CD4-positive, alpha-beta T cell (primary cell): ENCODE measurements at places on chromosomes 3 and 15.

DNA sequence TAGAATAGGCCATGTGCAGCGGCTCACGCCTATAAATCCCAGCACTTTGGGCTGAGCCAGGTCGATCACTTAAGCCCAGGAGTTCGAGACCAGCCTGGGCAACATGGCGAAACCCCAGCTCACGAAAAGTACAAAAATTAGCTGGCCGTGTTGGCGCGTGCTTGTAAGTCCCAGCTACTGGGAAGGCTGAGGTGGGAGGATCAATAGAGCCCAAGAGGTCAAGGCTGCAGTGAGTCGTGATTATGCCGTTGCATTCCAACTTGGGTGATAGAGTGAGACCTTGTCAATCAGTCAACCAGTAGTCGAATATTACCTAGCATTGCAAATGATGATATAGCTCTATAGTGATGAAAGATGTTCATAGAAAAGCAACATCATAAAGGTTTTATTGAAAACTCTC is 51.9 kb downstream of the USP8 start:
- DNase-seq, result no peak

- DNase-seq, result no peak
These were observed 16.5 kb upstream of the PAQR5 start for GRCh38 chr15:69282104-69282743.

- no peak for DNase-seq
These were observed 51.1 kb downstream of the ZIC4 start for GRCh38 chr3:147355084-147355752.

DNA sequence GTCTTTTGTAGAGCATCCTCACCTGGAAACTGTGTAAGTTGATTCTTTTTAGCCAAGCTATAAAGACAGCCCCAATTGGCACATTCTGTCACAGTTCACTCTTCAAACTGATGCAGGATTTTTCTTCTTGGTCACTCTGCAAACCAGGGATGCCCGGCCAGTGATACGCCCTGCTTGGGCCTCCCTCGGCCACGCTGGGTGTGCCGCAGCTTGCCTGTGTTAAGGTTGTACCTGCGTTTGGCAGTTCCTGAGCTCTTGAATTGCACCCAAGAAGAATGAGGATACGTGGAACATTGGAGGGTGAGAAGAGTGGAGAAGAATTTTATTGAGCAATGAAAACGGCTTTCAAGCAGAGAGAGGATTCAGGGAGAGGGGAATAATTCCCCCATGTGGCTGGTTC is 49.9 kb downstream of the PSMD6 start:
- DNase-seq, result no peak

GRCh38 chr3:47365213-47366153 is 15.3 kb upstream of the PTPN23 start:
- DNase-seq, result no peak

DNA sequence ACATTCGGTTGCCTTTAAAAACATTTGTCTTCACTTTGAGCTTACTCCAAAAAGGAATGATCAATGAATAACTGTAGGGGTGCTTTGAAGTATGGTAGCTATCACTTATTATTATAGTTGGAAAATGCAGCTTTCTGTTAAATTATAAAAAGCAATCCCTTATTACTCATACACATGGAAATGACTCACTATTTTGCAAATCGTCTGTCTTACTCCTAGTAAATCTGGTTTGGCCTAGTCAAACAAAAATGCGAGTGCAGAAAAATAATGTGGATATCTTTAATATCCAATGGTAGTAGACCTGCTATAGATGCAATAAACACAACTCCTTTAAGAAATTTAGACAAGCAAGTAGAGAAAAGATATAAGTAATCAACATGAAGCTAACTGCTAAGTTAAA is 112.5 kb downstream of the ZIC1 start:
- no peak for DNase-seq

DNA sequence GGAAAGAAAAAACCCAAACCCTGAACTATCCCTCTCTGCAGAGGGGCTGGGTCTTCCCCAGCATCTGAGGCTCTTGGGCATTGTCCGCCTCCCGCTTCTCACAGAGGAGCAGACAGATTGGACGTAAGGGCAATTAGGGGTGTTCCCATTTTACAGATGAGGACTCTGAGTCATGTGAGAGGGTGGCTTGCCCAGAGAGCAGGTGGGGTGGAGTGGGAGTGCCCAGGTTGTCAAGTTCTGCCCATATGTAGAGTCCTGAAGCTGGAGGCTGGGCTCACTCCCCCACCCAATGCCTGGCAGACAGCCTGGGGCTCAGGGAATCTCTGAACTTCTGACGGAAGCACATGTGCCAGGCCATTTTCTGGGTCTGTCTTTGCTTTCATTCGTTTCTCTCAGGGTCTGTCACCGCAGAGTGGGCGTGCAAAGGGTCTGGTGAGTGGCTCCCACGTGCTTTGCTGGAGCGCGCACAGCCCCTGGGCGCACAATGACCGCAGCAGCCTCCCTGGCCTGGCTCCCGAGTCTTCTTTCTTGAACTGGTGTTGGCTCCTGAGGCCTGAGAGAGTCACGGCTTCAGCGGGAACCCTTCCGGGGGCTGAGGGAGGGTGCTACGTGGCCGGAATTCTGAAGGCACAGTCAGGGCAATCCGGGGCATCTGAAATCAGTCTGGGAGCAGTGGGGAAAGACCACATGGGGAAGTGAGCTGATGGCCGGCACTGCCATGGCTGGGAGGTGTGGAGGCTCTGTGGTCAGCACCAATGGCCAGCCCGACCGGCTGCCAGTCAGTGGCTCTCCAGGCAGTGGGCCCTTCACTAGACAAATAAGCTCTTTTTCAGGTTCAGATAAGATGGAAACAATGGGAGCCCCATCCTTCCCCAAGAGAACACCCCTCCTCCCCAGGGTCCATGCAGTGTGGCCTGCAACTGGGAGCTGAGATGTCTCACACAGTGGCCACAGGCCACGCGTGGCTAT is 1.1 kb upstream of the TRPM1 start:
- DNase-seq, result no peak

- no peak for DNase-seq
These were observed 111.5 kb downstream of the PDZRN3 start for GRCh38 chr3:73513260-73513659.

GRCh38 chr3:42191443-42191747 is 74.6 kb downstream of the CCK start:
- DNase-seq, result no peak

DNA sequence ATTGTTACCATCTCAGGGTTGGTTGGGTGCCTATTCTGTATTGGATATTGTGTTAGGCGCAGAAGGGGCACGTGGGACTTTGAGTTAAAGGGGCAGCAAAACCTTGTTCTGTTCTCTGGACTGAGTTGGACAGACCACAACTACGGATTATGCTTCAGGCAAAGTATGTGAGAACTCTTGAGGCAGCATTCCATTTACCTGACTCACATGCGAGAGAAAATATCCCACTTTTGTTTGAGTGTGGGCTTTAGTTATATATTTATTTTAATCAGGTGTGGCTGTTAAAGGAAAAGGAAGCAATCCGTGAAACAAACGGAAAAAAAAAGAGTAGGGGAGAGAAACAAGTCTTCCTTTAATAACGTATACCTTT is 627 bp upstream of the PLS1 start:
- no peak for DNase-seq

DNA sequence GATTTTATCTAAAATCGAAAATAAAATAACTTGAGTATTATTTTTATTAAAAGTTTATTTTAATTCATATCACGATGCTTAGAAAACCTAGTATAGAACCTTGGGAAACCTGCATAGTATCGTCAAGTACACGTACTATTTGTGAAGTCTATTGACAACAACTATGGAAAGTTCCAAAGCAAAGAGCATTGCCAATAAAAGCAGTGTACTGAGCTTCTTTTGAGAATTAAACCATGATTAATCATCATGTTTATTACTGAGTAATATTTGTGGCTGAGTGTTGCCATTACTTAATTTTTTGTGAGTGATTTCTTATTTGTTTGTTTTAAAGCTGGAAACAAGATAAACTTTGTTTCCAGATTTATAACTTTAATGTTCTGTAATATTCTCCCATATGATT is 674.1 kb downstream of the CADM2 start:
- DNase-seq, result no peak

GRCh38 chr3:105334138-105334882 is 32.4 kb upstream of the ALCAM start:
- no peak for DNase-seq

GRCh38 chr3:153767601-153768560 is 353.3 kb upstream of the ARHGEF26 start:
- DNase-seq, result no peak
